ENCODE measurements at places on chromosomes 12 and 14.

GRCh38 chr14:26905229-26905628 lies 307.4 kb upstream of the NOVA1 start:
- DNase-seq, result no peak

DNA sequence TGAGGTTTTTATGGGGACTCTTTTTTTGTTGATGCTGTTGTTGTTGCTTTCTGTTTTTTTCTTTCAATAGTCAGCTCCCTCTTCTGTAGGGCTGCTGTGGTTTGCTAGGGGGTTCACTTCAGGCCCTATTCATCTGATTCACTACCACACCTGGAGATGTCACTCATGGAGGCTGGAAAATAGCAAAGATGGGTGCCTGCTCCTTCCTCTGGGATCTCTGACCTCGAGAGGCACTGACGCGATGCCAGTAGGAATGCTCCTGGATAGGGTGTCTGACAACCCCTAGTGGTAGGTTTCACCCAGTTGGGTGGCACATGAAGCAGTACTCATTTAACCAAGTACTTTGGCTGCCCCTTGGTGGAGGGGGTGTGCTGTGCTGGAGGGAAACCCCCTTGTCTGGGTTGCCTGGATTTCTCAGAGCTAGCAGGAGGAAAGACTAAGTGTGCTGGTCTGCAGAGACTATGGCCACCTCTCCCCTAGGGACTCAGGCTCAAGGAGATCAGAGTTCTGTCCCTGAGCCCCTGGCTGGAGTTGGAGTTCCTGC lies 745.5 kb downstream of the TMTC2 start:
- no peak for DNase-seq

DNA sequence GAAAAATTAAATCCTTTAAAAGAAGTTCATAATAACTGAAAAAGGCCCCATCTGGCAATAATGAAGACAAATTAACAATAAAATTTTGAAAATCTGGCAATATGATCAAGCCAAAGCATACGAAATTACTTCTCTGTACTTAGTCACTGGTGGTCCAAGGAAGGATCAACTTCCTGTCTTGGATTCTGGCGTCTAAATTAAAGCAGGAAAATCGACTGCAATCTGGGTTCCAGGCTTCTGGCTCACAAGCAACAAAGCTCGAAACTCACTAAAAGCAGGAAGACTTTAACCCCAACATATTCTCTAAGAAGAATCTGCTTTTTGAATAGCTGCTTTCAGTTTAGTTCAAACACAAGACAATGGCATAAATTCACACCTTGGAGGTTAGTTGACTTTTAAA lies 49.7 kb downstream of the LRIG3 start:
- DNase-seq, result no peak

- no peak for DNase-seq
Observed at GRCh38 chr14:63174760-63175191, 29.5 kb upstream of the RHOJ start.

All from amniotic stem cell (primary cell).